Activated naive CD4-positive, alpha-beta T cell treated with anti-CD3 and anti-CD28 coated beads for 36 hours (primary cell): ENCODE measurements at places on chromosomes 5 and 9. TPM values are rescaled to one million over a fixed set of nuclear protein-coding genes. Genes with fewer than 3 reads are reported as not detected.

Gene MSX2
- total RNA-seq = not detected

Gene C9orf50
- total RNA-seq = not detected

Gene ORM2
- total RNA-seq = not detected

Gene SUSD3
- 68.3 TPM for total RNA-seq

Gene LTC4S
- total RNA-seq = 0.79 TPM

Gene SLC24A2
- total RNA-seq = not detected

Gene PCDHGA10
- total RNA-seq = not detected

Gene IL9
- not detected for total RNA-seq

Gene FBXO4
- total RNA-seq = 16.1 TPM

Gene DMGDH
- 1.1 TPM for total RNA-seq

Gene NEUROG1
- total RNA-seq = not detected

Gene CCL27
- total RNA-seq = 0.69 TPM

Gene SYNPO
- 0.17 TPM for total RNA-seq

Gene ST8SIA4
- total RNA-seq = 16.2 TPM

Gene ZNG1E
- total RNA-seq = 30.5 TPM

Gene DOCK8
- 114 TPM for total RNA-seq

Gene ANKRD34B
- total RNA-seq = not detected

Gene TIMD4
- total RNA-seq = 5.2 TPM

Gene BARHL1
- not detected for total RNA-seq

Gene DDX4
- 0.31 TPM for total RNA-seq

Gene PRDM9
- not detected for total RNA-seq
